EL (cell line): ENCODE measurements at places on chromosomes 13 and 19.

- DNase-seq = peak; percentile 59
These were observed 207.5 kb downstream of the KCNRG start for GRCh38 chr13:50222569-50223332.

GRCh38 chr19:51098365-51099046 lies 9.7 kb downstream of the CTU1 start:
- no peak for DNase-seq

GRCh38 chr13:37488726-37489125 lies 109.8 kb downstream of the POSTN start:
- DNase-seq = peak; percentile 45

- DNase-seq = no peak
These were observed 3.4 kb upstream of the IRF2BP1 start for GRCh38 chr19:45889210-45889885.

DNA sequence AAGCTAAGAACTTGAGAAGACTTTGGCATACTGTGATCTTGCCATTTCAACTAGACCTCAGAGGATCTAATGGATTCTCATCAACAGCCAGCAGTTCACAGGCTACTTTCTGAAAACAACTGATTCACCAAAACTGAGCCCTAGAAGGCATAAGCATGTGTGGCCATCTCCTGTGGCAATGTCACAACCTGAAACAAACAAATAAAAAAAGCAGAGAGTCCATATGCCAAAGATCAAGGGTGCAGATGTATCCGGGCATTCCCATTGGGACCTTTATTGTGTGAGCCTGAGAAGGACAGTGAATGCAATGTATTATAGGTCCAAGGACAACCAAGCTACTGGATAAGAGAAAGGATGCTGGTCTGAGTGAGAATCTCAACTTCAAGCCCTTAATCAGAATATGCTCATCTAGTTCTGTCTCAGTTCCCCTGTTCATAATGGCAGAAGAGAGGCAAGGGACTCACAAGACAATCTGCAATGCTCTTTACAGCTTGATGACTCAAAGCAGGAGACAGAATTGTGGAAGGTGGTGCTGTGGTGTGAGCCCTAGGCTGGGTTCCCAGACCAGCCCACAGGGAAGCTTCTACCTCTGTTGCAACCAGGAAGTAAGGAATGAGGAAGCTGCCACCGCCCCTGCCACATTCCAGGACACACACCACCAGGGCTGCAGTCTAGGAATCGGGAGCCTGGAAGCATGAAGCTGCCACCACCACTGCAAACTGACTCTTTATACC lies 133.7 kb downstream of the RAP2A start:
- peak; percentile 25 for DNase-seq

- DNase-seq = no peak
These were observed 963 bp downstream of the VPS36 start for GRCh38 chr13:52449331-52450011.

DNA sequence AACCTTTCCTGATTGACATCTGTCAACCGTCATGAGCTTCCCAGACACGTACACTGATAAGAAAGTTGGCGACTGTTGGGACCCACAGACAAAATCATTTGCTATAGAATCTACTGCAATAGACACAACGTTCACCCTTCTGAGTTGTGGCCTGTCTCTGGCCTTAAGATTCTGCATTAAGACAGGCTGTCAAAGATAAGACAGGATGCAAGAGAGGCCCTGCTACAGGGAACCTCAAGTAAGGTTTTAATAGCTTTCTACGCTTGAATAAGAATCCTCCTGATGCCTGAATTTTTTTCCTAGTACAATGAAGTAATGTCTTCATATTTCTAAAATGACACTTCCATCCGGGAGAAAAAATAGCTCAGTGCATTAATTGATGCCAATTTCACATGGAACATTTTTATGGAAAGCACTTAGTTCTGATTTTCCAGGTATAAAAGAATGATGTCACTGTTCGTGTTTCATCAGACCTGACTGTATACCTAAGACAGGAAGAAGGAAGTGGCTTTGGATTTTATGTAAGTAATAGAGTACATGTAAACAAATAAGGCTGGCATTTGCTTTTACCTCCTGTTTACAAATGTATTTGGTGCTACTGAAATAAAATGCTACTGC lies 275.2 kb upstream of the GPC6 start:
- no peak for DNase-seq

DNA sequence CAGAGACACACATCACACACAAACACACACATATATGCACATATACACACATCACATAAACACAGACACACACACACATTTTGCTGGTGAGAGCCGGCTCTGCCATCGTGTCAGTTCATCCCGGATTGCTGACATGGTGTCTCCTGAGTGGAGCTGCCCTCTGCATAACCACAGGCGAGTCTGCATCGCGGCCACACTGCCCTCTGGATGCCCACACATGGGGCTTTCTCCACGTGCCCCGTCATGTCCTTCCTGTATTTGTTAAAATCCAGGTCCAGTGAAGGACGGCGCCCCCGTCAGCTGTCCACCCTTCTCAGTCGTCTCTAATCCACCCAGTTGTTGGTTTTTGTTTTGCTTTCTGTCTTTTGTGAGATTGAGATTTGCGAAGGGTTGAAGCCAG lies 52.6 kb upstream of the F7 start:
- no peak for DNase-seq

GRCh38 chr19:18697680-18698079 lies 14.2 kb downstream of the CRTC1 start:
- DNase-seq = no peak

- no peak for DNase-seq
These were observed 50.1 kb upstream of the ZNF573 start for GRCh38 chr19:37829526-37829925.

- DNase-seq = no peak
These were observed 11.3 kb downstream of the GPR12 start for GRCh38 chr13:26749285-26749684.

GRCh38 chr13:27559719-27560118 lies 60.6 kb downstream of the LNX2 start:
- DNase-seq = no peak

DNA sequence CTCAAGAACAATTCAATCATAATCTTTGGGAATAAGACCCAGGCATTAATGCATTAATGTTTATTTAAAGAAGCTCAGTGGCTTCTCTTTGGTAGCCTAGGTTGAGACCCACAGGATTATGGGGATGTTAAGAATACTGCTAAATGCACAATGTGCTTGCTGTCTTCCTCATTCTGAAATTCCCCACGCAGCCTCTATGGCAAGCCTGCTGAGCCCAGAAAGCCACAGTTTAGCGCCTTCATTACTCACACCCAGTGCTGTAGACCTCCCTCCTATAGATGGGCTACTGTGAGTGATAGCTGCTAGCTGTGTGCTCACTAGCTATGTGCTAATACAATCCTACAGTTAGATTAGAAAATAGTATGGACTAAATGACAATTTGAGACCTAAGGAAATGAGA lies 90.6 kb downstream of the TNFSF13B start:
- no peak for DNase-seq

DNA sequence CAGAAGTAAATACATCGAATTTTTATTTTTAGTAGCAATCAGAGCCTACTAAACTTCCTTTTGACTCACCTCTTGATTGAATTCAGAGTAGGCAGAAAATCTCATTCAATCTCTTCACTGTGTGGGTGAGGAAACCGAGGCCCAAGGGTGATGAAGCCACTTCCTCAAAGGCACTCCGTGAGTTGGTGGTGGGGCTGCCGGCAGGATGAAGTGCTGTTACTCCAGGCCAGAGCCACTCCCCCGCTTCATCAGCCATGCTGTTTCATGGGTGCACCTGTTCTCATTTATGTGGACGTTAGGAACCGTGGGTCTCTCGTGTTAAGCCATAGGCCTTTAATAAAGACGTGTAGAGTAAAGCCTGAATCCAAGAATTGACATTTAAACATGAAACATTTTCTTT lies 13.2 kb downstream of the ING1 start:
- DNase-seq = no peak

DNA sequence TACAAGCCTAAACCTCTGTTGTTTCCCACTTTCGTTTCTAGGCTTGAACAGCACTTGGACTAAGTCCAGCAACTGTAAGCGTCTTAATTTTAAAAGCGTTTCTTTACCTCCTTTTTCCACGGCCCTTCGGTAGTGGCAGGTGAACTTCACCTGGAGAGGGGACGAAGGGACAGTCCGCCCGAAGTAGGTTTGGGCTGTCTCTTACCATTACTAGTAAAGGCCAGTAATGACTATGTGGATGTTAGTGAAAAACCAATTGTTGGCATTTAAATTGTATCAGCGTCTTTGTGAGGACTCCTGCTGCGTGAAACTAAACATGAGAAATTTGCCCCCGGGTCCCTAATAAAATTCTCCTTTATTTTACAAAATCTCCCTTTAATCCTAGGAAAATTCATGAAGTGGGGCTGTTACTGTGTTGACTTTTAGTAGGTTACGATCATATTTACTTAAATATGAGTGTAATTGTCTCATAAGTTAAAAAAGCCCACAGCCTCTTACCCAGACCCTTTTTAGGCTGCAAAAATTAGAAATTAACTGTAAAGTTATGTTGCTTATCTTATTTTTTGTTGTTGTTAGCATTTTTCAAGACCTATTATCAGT lies 983 bp downstream of the ITM2B start:
- DNase-seq = no peak

DNA sequence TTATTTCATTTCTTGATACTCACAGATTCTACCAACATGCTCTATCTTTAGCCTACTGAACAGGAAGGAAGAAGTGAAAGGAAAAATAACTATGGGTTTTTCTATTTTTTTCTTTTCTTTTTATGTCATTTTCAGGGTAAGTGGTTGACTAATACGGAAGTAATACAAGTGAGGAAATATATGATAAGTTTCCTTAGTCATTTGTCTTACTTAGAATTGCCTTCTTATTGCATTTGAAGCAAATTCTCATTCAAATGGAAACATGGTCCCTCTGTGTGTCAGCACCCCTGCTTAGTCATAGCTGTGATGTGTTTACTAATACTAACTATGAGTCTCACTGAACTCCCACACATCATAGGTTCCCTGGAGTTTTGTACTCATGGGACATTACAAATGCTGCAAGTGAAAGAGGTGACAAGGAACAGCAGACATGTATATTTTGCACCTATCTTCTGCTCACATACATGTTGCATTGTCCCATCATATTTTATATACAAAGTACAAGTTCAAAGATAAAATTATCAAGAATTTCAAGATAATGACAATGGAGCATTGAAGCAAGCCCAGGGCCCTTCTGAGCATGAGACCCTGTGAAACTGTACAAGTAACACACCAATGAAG lies 60.1 kb downstream of the DCT start:
- DNase-seq = peak; percentile 18

DNA sequence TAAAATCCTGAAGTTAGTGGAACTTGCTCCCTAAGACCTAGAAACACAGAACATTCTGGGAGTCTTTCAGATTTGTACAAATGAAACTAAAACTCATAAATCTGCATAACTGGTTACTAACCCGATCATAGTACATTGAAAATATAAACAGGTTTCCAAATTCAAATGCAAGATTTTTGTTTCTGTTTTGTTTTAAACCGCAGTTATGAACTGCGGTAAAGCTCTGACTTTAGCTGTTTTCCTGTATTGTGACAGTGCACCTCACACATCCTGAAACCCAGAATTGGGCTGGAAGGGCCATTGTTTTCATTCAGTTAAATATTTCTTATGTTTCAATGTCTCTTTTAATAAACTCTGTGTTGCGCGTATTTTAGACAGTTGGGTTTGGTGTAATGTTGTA lies 204.7 kb downstream of the SHISA2 start:
- no peak for DNase-seq

DNA sequence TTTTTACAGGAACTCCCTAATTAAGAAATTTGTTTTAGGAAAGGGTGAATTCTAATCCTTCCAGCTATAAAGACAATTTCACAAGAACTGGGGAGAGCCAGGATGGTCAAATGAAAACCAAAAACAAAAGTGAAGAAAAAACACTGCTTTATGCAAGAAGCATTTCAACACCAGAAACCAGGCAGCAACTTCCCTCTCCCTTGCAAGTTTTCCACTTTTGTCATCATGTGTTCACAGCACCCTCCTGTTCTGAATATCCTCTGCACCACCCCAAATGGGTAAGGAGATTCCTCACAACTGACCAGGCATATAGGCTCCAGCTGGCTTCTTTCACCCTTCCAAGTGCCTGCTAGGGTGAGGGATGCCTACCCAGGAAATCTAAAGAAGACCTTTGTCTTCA lies 328.1 kb downstream of the TBC1D4 start:
- DNase-seq = no peak

- peak; percentile 7 for DNase-seq
These were observed 2700.2 kb downstream of the PCDH9 start for GRCh38 chr13:64529874-64530485.

GRCh38 chr13:48411147-48411794 lies 1.6 kb downstream of the LPAR6 start:
- DNase-seq = no peak

DNA sequence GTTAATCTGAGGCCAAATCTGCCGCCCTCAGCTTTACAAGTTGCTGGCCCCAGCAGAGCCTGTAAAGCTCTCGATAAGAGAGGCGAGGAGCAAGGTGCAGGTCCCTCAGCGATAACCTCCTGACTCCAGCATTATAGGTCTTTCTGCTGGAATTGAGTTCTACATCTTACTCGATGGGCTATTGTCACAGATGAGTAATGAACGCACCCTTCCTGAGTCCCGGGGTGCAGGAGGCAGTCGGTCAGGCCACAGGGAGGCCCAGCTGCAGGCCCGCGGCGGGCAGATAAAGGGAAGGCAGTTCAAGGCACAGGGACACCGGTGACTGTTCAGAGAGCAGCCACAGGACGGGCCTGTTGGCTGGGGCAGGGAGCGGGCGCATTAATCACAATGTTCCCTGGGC lies 157.6 kb upstream of the OBI1 start:
- DNase-seq = no peak

GRCh38 chr13:38648912-38649311 lies 38.0 kb upstream of the FREM2 start:
- DNase-seq = no peak

DNA sequence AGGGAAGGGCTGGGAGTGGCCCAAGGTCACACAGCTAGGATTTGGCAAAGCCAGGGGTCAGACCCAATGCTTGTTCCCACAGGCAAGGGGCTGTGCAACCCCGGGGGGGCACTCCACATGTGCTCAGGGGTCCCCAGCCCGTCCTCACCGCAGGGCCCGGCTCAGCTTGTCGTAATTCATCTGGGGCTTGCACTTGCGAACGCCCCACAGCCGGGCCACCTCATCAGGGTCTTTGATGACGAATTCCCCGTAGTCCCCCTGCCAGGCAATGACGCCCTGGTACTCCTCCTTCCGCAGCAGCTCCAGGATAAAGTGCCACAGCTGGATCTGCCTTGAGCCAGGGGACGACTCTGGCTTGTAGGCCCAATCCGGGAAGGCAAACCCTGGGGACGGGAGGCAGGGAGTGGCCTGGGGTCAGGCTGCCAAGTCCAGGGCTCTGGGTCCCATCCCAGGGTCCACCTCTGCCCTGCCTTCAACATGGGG lies 4.7 kb downstream of the ERF start:
- DNase-seq = no peak
